ENCODE measurements at places on chromosomes 2 and 18.
A peak's percentile ranks its signal among the peaks of the same experiment; 100 is the strongest.

DNA sequence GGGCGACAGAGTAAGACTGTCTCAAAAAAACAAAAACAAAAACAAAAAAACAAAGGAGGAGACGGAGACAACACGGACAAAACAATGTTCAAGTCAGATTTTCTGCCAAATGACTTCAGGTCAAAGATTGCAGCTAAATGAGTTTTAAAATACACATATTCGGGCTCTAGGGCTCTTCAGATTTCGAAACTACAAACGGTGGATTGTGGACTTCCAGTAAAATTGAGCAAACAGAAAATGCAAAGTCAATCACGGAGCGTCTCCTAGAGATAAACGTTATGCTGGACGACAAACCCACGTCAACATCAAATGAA lies 558 bp downstream of the MRPS5 start:
- DNase-seq = no peak

DNA sequence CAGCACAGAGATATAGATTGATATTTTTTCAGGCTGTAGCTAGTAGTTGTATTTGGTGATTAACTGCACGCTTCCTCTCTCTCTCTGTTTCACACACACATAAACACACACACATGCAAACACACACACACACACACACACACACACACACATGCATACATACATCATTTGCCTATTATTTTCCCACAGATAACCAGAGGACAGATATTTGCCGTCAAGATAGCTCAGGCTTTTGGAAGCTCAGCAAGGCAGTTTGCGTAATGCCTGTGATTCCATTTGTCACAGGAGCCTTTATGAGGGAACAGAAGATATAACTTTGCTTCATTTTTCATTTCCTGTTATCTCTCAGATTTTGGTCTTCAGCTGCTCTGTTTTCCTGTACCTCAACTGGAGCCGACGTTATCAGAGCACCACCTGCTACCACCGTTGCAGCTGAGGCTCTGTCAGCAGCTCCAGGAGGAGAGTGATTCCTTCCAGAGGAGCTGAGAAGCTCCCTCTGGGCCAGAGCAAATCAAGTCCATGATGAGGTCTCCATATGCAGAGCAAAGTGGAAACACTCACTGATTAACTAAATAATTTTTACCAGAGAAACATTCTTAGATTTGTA lies 341.9 kb upstream of the PIK3C3 start:
- DNase-seq = peak; percentile 38

DNA sequence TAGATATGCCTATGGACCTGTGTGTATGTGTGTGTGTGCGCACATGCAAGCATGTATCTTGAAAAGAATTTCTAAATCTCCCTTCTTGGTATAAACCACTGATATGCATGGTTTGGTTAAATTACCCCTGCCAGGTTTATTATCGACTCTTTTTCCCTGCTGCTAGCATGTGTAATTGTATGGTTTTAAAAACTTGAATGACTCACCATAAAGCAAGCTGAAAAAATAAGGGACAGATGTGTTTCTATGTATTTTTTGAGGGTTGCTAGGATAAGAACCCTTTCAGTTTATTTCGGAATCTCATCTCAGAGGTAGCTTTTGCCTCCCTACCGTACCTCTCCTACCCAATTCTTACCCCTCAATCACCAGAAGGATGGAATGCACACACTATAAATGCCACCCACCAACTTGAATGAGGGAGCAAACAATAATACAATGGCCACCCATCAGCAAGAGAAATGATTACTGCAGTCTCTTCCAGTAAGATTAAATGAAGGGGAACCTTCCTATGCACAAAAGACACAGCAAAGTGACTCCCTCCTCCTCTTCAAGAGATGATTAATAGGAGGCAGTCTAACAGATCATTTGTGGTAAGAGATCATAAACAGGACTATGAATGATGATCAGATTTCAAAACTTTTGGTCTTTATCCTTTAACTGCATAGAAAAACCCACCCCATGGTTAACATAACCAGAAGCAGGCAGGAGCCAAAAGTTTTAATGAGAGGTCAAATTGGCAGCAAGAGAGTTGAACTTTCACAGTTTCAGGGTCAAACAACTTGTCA lies 357.2 kb downstream of the SATB2 start:
- no peak for DNase-seq

GRCh38 chr18:29449424-29449823 lies 1272.5 kb upstream of the CDH2 start:
- peak; percentile 71 for DNase-seq

GRCh38 chr2:101873543-101873942 lies 118.2 kb upstream of the IL1R2 start:
- no peak for DNase-seq

DNA sequence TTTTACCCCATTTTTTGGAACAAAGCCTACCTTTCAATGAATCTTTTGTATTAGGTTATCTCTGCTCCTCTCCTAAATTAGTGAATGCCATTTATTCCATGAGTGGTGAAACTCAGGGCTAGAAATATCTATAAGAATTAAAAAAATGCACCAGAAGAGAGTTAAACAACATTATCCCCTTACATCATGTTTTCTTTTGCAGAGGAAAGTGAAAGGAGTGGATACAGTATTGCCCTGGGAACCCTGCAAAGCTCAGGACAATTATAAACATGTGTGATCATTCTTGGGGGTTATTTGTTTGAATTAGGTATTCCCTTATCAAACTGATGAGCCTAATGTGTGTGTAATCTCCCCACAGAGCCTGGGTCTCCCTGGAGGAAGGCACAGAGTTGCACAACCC lies 559.2 kb downstream of the RNF144A start:
- DNase-seq = no peak

- no peak for DNase-seq
These were observed 185.5 kb downstream of the NOL4 start for GRCh38 chr18:34039201-34039600.
